ENCODE measurements at places on chromosomes 7 and 10.
A peak's percentile ranks its signal among the peaks of the same experiment; 100 is the strongest.

DNA sequence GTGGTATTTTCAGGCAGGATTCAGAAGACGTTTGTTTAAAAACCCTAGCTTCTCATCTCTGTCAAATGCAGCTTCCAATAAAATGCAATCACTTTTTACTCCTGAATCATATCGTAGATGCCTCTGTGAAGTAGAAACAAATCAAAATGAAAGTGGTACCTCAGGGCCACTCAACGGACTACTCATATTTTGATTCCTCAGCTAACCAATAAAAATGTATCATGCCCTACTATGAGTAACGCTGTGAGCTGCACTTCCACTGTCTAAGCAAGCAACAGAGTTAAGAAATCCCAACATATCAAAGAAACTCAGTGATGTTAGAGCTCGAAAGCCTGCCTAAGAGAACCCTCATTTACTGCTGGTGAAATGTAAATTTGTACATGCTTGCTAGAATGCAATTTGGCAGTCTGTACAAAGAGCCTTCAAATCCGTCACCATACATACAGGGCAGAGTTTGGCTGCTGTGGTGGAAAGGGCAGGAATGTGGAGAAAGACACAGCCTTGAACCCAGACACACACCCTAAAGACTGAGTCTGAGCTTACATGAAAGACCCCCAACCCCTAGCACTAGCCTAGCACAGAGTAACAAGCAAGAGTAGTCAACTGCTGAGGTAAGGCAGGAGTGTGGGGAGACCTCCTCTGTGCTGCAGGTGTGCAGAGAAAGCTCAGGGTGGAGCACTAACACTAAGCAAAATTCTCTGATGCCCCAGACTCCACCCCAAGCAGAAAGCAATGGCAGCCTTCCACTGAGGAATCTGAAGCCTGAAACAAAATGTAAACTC, 151.5 kb downstream of the ANK3 start:
- DNase-seq: no peak

- DNase-seq: no peak
Measured at GRCh38 chr7:133482599-133482998, 229.7 kb downstream of the EXOC4 start.

GRCh38 chr7:65892161-65892560, 19.3 kb downstream of the VKORC1L1 start:
- DNase-seq: no peak

- no peak for DNase-seq
Measured at GRCh38 chr10:35783305-35783838, 141.3 kb upstream of the FZD8 start.

GRCh38 chr10:23413629-23414089, 25.2 kb upstream of the OTUD1 start:
- no peak for DNase-seq

DNA sequence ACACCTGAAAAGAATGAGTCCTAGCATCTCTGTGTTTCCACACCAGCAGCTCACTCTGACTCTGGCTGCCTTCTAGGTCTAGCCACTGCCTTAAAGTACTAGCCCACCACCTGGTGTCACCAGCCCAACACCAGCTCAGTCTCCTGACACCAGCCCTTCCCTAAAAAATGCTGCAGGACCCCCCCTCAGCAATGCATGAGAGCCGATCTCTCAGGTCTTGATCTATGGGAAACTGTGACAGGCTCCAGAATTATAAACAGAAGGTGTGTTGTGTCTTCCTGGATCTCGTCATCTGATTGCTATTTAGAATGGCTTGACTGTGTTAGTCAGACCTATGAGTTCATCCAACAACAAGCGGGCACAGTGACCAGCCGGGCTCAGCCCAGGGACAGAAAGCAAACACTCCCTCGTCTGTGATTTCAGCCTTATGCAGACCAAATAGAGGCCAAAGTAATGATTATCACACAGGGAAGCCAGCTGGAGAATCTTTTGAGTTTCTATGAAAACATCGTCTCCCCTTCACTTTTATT, 66.6 kb downstream of the CUBN start:
- DNase-seq: no peak

DNA sequence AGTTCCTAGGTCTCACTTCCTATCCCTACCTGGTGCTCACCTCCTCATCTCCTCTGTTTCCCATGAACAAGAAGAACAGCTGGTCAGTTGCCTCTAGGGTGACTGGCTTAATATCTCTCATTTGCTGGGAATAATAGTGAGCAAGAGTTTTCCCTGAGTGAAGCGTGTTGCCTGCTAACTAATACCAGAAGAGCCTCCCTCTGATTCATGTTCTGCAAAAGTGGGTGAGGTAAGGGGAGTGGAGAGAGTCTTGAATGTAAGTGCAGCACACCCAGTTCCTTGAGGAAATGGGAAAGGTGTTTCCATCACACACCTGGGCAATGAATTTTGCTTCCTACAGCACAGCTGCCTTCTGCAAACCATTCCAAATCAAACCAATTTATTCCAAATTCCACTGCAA, 29.6 kb downstream of the FZD1 start:
- DNase-seq: no peak

DNA sequence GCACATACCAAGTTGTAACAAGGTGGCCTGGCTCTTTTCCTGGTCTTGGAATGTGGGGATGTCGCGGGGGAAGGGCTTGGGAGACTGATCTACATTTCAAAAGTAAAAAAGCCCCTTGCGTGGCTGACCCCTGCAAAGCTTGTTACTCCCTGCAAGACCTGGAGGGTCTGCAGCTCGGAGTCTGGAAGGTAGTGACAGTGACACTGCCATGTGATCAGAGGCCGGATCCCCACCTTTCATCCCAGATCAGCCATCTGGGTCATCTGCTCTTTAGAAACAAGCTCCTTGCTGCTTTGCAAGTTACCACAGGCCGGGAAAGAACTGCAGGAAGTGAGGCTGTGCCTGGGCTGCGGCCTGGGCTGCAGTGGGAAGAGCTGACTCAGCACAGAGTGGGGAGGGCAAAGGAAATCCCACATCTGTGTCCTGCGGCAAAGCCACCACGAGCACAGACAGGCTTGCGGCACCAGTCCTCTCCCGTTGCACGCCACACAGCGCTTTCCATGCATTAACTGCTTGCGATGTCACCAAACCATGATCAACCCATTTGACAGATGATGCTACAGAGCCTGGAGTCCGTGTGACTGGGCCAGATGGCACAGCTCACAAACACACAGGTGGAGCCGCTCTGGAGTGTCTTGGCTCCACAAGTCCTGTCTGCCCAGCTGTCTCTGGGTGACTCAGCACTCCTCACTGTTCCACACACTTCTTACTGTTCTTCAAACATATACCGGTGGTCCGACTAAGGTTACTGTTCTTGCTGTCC, 97.7 kb downstream of the SH3PXD2A start:
- peak; percentile 44 for DNase-seq

DNA sequence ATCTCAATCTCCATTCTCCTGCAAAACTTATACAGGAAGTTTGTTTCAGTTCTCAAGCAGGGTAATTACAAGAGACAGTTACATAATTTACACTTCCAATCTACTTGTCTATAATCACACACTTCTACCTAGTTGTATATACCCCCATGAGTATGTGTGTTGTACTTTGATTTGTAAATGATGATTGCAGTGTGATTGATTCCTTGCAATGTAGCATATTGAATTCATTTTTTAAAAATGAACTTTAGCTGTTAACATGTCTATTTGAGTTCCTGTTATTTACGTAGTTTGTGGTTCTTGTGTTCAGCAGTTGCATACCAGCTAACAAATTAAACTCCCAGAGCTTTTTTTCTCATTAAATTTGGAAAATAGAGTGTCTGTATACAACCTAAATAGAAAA, 102.5 kb upstream of the SAMD8 start:
- DNase-seq: no peak

DNA sequence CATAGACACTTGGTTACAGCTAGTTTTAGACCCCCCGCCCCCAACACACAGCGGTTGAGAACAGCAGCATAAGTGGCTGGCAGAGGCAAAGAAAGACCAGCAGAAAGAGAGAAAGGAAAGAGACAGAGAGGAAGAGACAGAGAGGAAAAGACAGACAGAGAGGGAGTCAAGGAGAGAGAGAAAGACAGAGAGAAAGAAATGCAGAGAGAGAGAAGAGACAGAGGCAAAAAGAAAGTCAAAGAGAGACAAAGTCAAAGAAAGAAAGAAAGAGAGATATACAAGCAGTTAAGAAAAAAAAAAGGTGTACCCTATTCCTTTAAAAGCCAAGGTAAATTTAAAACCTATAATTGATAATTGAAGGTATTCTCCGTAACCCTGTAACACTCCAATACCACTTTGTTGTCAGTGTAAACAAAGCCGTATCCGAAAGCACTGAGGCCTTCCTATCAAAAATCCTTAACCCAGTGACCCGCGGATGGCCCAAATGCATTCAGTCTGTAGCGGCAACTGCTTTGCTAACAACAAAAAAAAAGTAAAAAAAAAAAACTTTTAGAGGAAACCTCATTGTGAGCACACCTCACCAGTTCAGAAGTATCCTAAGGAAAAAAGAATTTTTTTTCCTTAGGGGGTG, 11.9 kb upstream of the SLC12A9 start:
- no peak for DNase-seq

DNA sequence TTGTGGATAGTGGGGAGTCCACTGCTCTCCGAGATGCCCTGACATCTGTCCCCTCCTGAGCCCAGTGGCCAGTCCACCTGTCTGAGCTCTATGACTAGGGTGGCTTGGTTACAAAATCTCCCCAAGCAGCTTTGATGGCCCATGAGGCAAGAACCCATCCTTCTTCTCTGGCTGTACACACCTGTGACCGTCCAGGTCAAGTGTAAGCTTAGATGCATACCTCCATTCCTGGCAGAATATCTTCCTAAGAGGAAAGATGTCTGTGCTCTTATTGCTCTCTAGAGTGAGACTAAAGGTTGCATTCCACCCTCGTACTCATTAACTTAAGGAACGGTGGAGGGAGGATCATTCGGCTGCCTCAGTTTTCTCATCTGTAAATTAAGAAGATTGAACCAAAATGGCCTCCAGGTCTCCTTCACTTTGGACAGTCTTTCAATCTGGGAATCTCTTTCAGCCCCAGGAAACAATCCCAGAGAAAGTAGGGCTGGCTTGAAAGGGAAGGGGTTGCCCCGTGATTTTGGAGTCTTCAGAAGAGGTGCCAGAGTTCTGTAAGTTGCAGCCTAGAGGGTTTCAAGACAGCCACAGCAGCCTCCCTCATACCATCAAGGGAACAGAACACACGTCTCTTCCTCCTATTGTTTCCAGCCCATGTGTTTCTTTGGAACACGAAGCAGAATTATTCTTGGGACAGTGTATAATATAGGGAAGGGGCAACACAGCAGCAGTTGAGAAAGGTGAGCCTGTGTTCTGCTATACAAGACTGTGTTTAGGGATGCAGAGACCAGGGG, 5.5 kb downstream of the HOXA4 start:
- no peak for DNase-seq

GRCh38 chr10:7797582-7797981, 9.6 kb downstream of the ATP5F1C start:
- no peak for DNase-seq

DNA sequence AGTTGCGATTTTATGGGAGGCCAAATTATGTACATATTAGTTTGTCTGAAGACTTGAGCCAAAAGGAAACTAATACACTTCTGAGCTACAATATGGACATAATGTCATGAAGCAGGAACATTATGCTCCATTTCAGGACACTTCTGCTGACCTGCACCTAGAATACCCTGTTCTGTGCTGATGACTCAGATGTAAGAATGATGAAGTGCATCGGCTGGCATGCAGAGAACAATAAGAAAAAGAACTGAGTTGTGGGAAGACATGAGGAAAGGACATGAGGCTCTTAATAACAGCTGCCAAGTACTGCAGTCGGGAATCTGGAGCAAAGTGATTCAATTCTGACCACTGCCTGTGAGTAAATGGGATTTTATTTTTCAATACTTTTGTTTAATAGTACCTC, 192.9 kb upstream of the VSTM2A start:
- DNase-seq: no peak

DNA sequence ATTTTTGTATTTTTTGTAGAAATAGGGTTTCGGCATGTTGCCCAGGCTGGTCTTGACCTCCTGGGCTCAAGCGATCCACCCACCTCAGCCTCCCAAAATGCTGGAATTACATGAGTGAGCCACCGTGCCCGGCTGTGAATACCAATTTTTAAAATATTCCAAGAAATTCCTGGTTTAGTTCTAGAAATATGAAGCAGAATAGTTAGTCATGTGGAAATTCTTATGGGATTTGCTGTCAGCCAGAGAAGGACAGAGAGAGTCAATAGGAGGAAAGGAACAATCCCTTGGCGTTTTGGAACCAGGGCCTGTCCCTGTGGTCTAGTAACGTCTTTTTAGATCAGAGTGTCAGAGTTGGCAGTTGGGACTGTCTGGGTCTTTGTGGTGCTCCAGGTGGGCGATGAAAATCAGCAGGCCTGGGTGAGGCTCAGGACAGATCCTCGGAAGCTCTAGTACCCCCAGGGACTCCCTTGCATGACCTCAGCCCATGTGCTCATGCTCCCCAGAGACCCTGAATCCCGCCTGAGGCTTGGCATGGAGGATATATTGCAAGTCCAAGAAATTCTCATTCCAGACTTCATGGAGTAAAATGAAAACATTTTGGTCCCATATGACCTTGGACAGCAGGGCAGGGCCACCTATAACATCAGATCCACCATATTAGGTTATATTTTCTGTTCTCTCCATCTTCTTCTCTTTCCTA, 7.8 kb downstream of the NODAL start:
- DNase-seq: no peak

GRCh38 chr7:151786936-151787335, 90.0 kb downstream of the PRKAG2 start:
- DNase-seq: no peak

DNA sequence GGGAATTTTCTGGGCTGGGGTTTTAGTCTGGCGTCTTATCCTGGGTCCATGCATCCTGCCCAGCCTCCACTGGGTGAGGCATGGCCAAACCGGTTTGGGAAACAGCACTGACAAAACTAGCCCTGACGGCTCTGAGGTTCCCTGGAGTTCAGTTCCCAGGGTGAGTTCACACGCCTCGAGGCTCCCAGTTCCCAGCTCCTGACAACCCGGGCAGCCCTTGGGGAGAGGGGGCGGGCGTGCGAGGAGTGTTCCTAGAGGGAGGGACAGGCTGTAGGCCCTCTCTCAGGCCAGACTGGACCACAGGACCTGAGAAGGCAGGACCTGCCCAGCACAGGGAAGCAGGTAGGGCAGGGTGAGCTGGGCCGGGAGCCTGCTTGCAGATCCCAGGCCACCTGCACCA, 82.3 kb upstream of the PPIF start:
- DNase-seq: no peak

- no peak for DNase-seq
Measured at GRCh38 chr10:29794776-29795611, 160.2 kb upstream of the SVIL start.

GRCh38 chr7:25399000-25399750, 170.9 kb upstream of the NPVF start:
- DNase-seq: no peak

DNA sequence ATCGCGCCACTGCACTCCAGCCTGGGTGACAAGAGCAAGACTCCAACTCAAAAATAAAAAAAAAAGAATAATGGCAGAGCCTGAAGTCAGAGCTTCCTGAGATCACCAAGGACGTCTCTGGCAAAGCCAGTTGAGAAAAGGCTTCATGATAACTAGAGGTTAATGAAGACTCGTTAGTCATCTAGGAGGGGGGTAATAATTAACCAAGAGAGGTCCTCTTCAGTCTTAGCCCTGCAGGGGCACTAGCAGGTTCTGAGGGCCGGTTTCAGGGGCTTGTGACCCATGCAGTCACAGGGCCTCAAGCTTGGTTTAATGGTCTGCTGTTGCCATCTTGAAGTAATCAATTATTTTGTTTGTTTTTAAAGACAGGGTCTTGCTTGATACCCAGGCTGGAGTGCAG, 28.6 kb upstream of the PROSER2 start:
- no peak for DNase-seq

GRCh38 chr10:106972381-106972780, 192.1 kb downstream of the SORCS1 start:
- no peak for DNase-seq

- no peak for DNase-seq
Measured at GRCh38 chr7:11274074-11274473, 300.4 kb downstream of the PHF14 start.

GRCh38 chr10:110867807-110868465, 3.8 kb upstream of the PDCD4 start:
- no peak for DNase-seq

Data from stimulated activated CD4-positive, alpha-beta T cell treated with anti-CD3 and anti-CD28 coated beads, Interleukin-12 subunit alpha, Interleukin-12 subunit beta, amount 100 ng/mL, for 4 hours (primary cell).